Common myeloid progenitor, CD34-positive (primary cell): ENCODE measurements at places on chromosomes 3 and 15.
A peak's percentile ranks its signal among the peaks of the same experiment; 100 is the strongest.

DNA sequence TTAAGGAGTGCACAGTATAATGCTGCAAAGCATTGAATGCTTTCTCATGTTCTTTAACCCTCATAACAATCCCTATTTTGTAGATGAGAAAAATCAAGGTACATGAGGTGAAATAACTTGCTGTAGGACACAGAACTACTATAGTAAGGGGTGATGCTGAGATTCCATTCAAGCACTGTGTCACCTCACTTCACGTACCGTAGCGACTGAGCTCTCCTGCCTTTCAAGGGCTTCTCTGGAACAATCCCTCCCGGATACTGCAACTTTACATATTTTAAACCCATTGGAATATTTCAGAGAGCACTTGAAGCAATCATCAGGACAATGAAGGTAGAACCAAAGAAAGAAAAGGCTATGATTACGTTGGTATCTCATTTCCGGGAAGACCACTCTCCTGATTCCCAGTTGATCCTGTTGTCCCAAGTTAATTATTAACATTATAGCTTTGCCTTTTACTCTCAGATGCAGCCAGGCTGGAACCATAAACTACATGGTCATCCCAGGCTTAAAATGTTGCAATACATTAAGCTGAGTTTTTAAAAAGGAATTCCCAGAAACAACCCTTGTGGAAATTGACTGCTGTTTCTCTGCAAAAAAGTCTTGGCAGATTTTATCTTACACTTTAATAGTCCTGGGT, 252.2 kb upstream of the IGF1R start:
- DNase-seq: no peak

DNA sequence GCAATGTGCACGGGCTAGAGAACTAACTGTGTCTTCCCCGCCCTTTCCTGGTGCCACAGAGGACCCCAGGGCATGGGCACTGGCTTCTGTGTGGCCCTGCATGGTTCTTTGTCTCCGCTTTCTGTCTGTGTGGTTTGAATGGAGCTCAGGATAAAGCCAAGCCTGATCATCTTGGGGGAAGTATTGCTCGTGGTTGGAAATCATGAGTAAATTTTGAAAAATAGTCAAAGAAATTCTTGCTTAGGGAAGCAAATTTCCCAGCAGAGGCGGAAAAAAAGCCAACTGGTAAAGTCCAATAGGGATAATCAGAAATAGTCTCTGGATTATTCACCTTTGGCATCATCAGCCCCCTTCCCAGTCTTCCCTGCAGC, 55.4 kb downstream of the MAGEF1 start:
- DNase-seq: no peak

GRCh38 chr3:46926871-46927717, 49.5 kb downstream of the CCDC12 start:
- DNase-seq: peak; percentile 88

GRCh38 chr3:156291272-156292123, 171.1 kb downstream of the KCNAB1 start:
- peak; percentile 82 for DNase-seq

DNA sequence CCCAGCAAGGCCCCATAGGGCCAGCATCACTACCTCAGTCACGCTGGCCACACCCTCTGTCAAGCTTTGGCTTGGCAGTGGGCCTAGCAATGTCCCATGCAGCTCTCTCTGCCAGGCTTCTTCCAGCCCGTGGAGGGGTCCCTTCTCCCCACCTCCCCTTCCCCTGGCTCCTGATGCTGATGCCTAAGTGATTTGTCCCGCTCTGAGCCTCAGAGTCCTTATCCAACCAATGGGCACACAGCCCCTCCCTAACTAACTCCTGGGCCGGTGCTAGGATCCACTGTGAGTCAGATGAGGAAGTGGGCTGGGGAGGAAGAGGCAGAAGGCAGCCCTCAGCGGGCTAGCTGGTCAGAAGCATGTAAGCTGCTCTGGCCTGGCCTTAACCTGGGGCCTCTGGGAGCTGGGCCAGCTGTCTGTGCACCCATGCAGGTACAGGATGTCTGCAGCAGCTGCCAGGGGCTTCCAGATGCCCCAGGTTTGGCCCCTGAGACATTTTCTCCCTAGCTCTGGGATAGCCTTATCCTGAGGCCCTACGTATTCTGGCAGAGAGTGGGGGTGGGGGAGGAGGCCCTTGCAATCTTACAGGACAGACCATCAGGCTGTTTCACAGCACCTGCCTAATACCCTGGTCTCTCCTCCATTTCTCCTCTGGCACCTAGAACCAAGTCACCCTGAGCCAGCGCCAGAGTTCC, 740 bp upstream of the ZBTB47 start:
- DNase-seq: peak; percentile 42

GRCh38 chr3:144645300-144645699, 673.7 kb downstream of the DIPK2A start:
- no peak for DNase-seq

- peak; percentile 38 for DNase-seq
These were observed 51.9 kb downstream of the ARRDC4 start for GRCh38 chr15:98012354-98012753.
